ENCODE measurements at places on chromosomes 1 and 21.
A peak's percentile ranks its signal among the peaks of the same experiment; 100 is the strongest.

GRCh38 chr21:29301691-29302090, 3.0 kb downstream of the BACH1 start:
- no peak for DNase-seq

DNA sequence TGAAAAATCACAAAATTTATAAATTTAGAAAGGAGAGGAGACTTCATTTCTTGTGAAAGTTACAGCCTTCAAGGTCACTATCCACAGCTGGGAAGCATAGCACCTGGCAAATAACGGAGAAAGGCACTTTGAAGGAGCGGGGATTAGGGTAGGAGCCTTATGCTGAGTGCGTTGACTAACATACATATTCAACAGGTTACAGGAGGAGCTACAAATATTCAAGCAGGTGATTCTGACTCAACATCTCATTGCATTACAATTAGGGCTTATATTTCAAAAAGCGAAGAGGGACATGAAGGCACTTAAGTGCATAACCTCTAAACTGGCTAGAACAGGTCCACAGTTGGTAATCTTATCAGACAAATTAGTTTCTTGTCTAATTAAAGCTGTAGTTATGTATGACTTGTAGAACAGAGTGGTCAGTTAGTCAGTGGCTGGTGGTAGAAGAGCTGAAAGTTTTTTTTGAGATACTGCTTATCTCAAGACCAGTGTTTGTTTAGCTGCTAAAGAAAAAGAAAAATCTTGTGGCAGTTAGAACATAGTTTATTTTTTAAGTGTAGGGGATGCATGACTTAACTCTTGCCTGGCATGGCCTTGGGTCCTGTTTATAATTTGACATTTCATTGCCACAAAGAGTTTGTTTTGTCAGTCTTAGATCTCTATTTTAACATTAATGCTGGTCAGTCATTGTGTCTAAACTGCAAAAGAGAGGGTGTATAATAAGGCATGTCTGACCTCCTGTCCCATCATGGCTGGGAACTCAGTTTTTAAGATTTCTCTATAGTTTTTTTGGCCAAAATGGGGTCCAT, 311.5 kb downstream of the DUSP10 start:
- DNase-seq, result no peak

DNA sequence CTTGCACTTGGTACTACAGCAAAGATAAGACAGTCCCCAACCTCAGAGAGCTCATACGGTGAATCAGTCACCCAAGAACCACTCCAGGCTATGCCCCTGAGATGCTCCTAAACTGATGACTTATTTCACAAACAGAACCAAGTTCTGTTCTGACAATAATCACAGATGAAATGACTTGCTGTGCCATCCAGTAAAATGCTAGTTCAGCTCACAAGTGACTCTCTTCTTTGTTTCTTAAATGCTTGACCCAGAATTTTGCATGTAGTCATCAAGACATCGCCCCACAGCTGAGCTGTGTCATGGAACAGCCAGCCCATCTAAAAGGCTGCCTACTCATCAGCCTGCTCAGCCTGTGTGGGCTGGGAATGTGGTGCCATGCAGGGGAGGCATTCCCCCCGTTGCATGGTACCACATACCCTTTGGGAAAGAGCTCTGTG, 6.1 kb upstream of the SLC19A2 start:
- no peak for DNase-seq

DNA sequence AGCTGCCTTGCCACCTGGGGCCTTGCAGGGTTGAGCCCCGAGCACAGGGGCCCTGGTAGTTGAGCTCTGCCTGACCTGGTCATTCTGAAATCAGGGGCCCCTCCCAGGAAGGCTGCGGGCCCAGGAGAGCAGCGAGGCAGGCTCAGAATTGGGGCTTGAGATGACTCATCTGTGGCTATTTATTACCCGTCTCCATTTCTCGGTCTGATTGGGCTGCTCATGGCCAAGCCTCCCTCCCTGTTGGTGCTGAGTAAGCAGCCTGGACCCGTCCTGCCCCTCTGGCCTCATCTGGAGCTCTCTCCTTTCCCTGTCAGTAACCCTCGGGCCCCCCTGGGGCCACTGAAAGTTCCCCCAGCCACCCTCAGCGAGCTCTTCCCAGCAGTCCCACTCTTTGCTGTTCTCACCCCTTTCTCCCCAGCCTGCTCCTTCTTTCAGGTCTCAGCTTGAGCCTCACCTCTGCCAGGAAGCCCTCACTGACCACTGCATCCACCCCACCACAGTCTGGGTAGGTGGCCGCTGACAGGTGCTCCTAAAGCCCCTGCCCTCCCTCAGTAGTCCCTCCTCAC, 11.0 kb upstream of the TNFRSF8 start:
- DNase-seq, result no peak

GRCh38 chr21:45363921-45364467, 41.0 kb upstream of the COL18A1 start:
- DNase-seq, result peak; percentile 97

- DNase-seq, result peak; percentile 98
Observed at GRCh38 chr1:47934243-47934805, 62.9 kb downstream of the TRABD2B start.

DNA sequence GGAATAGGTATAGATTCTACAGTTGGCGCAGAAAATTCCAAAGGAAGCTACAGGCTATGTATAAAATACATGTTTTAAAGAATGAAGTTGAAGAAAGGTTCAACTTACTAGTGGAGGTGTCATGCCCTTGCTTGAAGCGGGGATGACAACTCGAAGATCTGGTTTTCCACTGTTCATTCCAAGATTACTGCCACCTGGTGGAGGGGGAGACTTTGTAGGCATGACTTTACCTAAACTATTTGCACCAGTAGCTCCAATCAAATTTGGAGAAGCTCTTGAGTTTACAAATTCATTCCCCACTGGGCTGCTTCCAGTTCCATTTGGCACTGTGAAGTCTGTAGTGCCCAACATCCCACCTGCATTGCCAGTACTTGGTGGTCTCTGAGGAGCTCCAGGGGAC, 81.7 kb downstream of the AXDND1 start:
- no peak for DNase-seq

GRCh38 chr1:159821171-159821867, 5.4 kb upstream of the SLAMF8 start:
- no peak for DNase-seq

GRCh38 chr1:216700779-216701178, 22.4 kb downstream of the ESRRG start:
- DNase-seq, result no peak

GRCh38 chr1:5331101-5331500, 661.1 kb downstream of the NPHP4 start:
- peak; percentile 44 for DNase-seq

DNA sequence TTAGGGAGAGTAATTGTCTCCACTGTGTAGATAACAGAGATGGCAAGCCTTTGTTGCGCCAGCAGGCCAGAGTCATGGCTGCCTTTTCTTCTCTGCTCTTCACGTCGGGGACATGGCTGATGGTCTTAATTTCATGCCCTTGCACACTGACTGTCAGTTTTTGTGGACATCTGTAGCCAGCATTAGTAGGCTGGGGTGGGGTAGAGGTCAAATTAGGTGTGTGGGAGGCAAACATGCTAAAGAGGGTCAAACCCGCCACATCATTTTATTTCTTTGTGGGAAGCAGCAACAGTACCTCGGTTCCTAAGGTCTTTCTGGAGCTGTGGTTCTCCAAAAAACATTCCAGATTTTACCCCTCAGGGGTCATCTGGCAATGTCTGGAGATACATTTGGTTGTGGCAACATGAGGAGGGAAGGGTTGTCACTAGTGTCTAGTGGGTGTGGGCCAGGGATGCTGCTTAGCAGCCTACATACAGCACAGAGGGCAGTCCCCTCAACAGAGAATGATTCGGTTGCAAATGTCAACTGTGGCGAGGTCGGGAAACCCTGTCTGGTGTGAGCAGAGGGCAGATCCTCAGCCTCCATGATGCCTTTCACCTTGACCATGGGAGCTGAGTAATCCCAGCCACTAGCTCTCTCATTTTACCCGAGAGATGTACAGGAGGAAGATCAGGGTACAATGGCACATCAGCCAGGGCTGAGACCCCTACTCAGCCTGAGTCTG, 14.7 kb downstream of the RUNX1 start:
- no peak for DNase-seq

DNA sequence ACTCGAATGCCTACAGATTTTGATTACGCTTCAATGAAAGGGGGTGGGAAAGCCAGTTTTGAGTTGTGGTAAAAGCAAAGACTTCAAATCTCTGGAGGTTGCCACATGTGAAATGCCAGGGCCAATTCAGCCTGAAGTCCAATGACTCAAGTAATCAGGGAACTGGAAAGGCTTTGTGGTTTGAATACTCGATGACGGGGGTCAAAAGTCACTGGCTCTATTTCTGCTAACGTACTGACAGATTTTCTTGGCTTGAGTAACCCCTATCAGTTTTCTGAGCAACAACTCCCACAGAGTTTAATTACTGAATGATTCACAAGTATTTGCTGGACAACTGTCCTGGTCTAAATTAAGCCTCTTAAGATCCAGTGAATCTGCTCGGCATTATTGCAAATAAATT, 152.2 kb downstream of the SIPA1L2 start:
- no peak for DNase-seq

DNA sequence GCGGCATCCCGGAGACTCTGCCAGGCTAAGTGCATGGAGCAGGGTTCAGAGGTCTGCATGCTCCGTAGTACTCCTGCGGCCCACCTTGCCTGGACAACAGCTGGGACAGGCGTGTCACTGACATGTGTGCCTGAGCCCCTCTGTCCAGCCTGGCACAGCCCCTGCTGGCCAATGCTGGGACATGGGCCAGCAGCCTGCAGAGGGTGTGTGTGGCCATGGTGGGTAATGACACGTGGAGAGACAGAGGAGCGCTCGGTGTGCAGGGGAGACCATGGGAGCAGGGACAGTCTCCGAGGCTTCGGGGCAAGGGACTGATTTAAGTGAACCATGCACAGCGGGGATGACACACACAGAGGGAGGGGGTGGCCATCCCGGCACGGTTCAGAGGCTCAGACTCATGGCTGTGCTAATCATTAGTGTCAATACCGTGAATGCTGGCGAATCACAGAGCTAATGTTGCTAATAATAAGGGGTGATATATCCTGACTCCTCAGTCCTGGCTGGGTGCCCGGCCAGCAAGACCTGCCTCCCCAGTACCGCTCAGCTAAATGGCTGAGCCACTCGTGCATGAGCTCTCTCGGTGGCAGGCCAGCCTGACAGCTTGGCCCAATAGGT, 41.5 kb downstream of the IGSF21 start:
- no peak for DNase-seq

DNA sequence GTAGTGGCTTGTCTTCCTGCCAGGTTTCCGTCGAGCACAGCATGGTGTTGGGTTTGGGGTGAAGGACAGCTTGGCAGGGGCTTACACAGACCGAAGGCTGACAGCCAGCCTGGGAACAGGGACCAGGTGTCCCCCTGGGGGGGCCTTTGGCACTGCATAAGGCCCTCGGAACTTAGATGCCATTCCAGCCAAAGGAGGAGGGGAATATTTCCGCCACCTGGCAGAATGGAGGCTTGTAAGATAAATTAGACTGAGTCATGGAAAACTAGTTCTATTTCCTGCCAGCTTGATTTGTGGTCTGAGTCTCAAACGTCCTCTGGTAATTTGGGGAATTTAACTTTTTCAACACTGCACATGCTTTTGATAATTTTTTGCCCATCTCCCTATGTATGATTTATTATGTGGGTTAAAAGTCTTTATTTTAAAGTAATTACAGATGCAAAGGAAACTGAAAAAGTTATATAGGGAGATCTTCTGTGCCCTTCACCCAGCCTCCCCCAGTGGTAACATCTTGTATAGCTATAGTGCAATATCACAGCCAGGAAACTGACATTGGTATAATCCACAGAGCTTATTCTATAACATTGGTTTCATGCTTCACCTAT, 11.5 kb upstream of the TMEM51 start:
- no peak for DNase-seq

DNA sequence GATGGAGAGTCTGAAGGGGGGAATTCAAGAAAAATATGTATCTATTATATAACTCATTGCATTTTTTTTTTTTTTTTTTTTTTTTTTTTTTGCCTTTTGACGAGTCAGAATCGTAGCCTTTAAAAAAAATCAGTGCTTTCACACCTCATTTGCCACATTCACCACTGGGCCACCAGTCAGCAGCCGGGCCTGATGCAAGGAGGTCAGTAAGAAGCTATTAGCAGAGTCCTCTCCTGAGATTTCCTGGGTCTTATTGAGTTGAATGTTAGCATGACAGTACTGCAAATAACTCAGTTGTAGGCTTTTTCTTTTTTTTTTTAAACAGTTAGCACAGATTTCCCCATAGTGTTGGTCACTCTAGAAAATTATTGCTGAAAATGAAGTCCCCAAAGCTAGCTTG, 139.8 kb downstream of the SPATA17 start:
- DNase-seq, result no peak

DNA sequence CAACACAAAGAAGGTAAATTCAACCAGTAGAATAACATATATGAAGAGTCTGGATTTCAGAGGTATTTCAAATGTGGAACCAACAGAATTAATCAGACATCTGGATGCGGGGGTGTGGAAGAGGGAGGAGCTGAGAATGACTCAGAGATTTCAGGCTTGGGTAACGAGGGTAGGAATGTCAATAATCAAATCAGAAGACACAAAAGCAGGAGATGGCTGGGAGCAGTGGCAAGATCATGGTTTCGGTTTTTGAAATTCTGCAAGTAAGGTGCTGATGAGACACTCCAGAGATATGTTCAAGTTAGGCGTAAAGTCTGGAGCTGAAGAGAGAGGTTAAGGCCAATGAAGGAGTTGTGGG, 64.0 kb downstream of the PLPPR5 start:
- DNase-seq, result no peak

GRCh38 chr1:156276532-156276931, 6.1 kb downstream of the SMG5 start:
- no peak for DNase-seq

DNA sequence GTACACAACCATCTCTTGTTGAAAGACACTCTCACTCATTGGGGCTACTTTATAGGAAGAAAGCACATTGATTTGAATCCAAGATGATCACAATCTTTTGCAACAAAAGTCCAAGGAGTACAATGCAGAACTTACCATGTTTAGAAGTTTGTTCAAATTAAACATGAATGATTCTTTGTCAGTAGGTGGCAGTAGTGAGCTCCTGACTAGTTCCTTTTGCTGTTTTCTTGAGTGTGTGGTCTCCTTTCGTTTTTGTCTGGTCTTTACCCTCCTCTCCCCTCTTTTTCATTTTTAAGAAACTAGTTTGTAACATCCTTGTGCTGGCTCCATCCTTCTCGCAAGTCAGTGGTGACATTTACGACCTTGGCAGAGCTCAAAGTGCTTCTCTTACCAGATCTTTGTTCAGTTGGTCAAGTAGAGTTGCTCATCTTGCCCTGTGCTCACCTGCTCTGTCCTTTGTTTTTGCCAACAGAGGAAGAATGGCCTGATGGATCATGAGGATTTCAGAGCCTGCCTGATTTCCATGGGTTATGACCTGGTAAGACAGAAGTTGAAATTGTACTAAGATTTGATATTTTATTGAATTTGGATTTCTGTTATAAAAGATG, 35.7 kb upstream of the MTR start:
- no peak for DNase-seq

- DNase-seq, result no peak
Observed at GRCh38 chr1:43858324-43858723, 75.3 kb upstream of the ARTN start.

DNA sequence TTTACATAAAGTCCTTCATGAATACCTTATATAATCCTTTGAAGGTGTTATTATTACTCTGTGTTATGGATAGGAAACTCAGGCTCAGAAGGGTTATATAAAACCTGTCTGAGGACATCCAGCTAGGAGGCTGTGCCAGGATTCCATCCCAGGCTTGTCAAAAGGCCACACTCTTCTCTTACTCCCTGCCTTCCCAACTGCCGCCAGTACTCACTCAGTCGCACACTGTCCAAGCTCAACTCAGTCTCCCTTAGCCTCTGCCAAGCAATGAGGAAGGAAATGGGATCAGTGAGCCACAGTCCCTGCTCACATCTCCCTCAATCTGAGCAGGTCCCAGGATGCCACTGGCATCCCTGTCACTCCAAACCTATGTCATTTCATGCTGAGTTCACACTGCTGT, 94.4 kb downstream of the NAV1 start:
- no peak for DNase-seq
